ENCODE measurements at places on chromosomes 12 and 14. TPM values are rescaled to one million over a fixed set of nuclear protein-coding genes. Genes with fewer than 3 reads are reported as not detected.

Gene ANO4
- total RNA-seq, result 0.56 TPM

Gene C12orf60
- total RNA-seq, result 1.8 TPM

Gene CARMIL3
- not detected for total RNA-seq

Gene KLHDC1
- 3.2 TPM for total RNA-seq

Gene HPD
- total RNA-seq, result 20.1 TPM

Gene PLA2G1B
- not detected for total RNA-seq

Gene MSRB3
- total RNA-seq, result 25.6 TPM

Gene FOS
- 192 TPM for total RNA-seq

Gene CD163
- total RNA-seq, result not detected

Gene VRTN
- not detected for total RNA-seq

Gene SPRYD3
- total RNA-seq, result 24.9 TPM

Gene SPIC
- not detected for total RNA-seq

Gene RBP5
- total RNA-seq, result not detected

Gene CLEC6A
- total RNA-seq, result not detected

Gene OVCH1
- 0.20 TPM for total RNA-seq

Gene SERPINA12
- not detected for total RNA-seq

Gene LRRC10
- not detected for total RNA-seq

Gene PTPRR
- not detected for total RNA-seq

Gene VWF
- 14.3 TPM for total RNA-seq

Gene PTPN21
- total RNA-seq, result 8.5 TPM
